AG20443 (cell line): ENCODE measurements at places on chromosomes 2 and 18.

- DNase-seq = no peak
Observed at GRCh38 chr2:177279847-177280246, 15.3 kb upstream of the NFE2L2 start.

GRCh38 chr2:184646177-184646576, 47.8 kb downstream of the ZNF804A start:
- DNase-seq = no peak

DNA sequence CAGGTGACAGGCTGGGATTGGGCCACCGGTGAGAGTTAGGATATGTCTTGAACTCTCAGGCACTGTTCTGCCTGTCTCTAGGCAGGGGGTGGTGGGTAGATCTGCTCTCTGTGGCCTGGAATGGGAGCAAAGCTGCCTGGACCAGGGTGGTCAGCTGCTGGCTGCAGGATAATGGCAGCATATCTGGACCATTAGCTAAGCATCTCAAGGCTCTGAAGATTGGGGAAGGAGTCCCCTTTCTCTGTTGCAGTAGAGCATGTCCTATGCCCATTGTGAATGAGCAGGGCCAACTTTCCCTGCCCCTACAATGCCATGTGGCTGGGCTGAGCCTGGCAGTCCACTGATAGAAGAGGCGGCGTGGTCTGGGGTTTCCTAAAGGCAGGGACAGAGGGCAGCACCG, 34.6 kb downstream of the LOXHD1 start:
- peak; percentile 6 for DNase-seq

GRCh38 chr2:191189112-191189635, 38.4 kb upstream of the STAT4 start:
- no peak for DNase-seq

GRCh38 chr18:23495723-23496440, 7.4 kb upstream of the RMC1 start:
- DNase-seq = no peak

GRCh38 chr2:223389624-223390023, 212.5 kb downstream of the SCG2 start:
- no peak for DNase-seq

GRCh38 chr2:50374711-50375110, 657.2 kb downstream of the NRXN1 start:
- DNase-seq = no peak

- peak; percentile 92 for DNase-seq
Observed at GRCh38 chr2:45024600-45025291, 15.5 kb upstream of the SIX2 start.

GRCh38 chr2:144516411-144516980, 3.4 kb downstream of the ZEB2 start:
- DNase-seq = peak; percentile 62

DNA sequence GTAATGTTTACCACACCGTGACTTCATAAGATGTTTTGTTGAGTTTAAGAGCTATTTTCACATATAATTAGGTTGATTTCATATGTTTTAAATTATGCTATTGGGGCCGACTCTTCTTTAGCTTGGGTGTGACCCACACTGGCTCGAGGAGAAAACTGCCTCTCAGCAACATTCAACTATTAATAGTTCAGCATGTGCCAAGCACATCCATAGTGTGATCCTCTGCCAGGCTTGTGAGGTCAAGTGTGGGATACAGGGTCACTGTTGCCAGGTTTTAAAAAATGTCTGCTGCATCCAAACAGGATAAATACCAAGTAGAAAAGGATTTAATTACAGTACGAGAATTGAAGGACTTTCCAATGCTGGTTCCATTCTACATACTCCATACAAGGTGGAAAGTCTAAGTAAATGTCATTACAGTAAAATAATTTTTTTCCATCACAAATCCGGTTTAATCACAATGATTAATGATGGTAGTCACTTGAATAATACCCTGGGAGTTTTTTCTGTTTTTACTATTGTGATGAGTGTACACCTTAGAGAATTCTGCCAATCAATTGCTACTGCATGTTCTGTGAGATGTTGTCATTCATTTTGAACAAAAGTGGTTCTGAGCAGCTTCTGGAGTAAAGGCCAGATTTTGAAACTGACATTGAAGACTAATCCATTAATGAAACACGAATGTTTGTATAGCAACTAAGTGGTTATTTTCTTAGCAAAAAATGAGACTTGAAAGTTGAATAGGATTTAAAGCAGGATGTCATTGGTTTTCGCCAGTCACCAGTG, 84.5 kb downstream of the ABI2 start:
- DNase-seq = peak; percentile 17

DNA sequence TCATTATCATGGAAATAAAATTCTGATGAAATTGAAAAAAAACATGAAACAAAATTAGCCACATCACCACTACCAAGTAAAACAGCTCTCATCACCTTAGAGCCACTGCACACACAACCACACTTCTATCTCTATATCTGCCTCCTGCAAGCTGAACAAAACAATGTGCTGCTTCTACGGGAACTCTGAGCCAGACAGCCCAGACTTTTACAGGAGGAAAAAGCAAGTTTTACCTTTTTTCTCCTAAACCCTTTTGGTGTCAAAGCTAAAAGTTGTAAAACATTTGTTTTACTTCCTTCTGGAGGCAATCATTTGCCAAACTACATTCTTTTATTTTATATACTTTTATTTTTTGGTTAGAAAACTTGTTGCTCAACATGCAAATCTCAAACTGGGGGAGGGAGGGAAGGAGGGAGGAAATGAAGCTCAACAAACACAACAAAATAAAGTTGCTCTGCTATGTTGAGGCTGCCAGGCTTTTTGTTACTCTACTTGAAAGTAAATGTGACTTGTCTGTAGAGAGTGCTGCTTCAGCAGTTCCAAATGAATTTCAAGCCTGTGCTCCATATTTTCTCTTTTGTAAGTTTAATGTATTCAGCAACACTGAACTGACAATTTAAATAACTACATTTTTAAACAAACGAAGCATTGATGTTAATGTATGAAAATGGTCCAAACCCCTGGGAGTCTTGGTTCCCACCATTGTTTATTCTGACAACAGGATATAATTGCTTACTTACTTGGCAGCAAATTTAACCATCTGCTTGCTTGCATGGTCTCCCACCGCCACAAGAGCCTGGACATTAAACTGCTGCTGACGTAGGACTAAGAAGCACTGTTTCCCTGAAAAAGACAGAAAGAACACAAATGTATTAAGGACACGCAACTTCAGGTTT, 24.5 kb downstream of the DARS1 start:
- DNase-seq = no peak
